ENCODE measurements at places on chromosomes 7 and 10.

DNA sequence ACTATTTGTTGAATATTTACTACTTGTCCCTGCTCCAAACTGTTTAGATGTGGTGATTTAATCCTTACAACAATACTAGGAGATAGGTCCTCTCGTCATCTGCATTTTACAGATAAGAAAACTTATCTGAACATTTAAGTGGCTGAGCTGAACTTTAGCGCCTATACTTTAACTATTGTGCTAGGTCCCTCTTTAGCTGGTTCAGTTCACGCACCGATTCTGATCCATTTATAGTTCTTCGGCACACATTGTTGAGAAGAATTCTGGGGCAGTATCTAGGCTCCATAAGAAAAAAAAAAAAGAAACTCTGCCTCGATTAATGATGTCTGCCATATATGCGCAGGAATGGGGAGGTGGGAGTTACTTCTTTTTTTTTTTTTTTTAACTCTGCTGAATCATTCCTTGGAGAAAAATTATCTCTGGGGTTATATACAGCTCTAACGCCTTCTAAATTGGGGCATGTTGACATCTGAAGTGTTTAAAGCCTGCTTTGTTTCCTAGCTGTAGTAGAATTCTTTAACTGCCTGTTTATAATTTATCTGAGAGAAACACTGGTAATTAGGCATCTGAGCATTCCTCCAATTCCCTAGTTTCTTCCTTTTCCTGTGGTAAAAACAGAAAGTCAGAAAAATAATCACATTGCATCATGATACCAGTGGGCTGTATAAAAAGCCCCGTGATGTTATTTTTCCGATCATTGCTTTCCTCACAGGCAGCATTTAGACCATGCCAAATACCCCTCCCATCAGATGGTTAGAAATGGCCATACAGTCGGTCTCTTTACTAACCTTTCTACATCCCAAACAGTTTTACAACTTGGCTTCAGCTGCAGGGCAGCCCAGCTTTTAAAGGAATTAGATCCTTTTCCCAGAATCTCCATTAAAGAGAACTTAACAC lies 98.5 kb upstream of the KDM7A start:
- no peak for DNase-seq

- no peak for DNase-seq
These were observed 80.2 kb downstream of the HTR7 start for GRCh38 chr10:90777621-90778020.

GRCh38 chr7:45923290-45923689 lies 2.2 kb upstream of the IGFBP3 start:
- DNase-seq, result peak; percentile 59

DNA sequence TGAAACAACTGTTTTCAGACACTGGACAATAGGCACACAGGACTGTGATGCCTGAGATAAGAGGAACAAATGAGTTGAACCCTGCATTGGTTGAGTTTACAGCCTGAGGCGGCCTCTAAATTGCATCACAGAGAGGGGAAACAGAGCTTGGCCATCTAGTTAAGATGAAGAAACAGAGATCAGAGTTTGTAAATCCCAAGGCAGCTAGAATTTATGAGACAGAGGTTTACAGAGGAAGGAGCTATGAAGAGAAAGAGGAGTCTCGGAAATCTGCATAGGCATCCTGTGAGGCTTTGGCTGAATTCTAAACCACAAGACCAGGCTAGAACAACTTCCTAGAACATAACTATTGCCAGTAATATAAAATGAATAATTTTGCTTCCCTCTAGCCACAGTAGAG lies 41.0 kb upstream of the OIT3 start:
- no peak for DNase-seq

DNA sequence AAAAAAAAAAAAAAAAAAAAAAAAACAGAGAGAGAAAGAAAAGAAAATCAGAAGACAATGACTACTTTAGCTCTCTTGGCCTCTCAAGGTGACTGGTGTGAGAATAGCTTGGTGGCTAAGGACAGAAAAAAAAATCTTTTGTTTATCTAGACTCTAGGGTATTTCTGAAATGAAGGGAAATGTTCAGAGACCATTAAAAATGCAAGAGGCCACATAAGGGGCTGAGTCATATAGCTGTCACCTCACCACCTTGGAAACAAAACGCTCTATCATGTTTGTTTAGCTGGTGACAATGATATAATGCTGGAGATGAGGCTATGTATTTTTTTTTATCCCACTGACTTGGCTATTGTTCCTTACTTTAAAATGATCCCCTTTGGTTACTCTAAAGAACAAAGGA lies 287.0 kb upstream of the CDC14C start:
- DNase-seq, result no peak

GRCh38 chr10:22710139-22710745 lies 4.1 kb downstream of the PIP4K2A start:
- DNase-seq, result no peak

DNA sequence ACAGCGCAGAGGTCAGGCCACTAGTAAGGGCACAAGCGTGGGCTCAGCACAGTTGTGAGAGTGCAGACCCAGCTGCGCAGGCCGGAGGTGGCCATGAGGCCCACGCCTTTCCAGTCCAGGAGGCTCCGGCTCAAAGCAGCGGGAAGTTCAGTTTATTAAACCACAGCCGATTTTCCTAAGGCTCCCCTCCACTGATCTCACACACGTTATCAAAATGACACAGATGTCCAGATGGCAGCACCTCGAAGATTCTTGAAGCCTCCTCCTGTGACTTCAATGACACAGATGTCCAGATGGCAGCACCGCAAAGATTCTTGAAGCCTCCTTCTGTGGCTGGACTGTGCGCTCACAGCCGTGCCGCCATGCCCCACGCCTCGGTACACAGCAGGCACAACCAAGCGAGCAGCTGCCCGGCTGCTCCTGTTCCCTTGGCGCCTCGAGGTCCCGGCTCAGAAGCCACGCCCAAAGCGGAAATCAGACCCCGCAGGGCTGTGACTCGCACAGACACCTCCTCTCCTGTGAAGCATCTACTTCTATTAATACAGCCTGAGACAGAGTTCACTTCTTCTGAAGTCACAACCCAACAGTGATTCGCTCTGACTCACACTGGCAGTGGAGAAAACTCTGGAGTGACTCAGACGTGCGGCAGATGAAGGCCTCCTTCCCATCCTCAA lies 122.7 kb downstream of the MAD1L1 start:
- DNase-seq, result peak; percentile 89

DNA sequence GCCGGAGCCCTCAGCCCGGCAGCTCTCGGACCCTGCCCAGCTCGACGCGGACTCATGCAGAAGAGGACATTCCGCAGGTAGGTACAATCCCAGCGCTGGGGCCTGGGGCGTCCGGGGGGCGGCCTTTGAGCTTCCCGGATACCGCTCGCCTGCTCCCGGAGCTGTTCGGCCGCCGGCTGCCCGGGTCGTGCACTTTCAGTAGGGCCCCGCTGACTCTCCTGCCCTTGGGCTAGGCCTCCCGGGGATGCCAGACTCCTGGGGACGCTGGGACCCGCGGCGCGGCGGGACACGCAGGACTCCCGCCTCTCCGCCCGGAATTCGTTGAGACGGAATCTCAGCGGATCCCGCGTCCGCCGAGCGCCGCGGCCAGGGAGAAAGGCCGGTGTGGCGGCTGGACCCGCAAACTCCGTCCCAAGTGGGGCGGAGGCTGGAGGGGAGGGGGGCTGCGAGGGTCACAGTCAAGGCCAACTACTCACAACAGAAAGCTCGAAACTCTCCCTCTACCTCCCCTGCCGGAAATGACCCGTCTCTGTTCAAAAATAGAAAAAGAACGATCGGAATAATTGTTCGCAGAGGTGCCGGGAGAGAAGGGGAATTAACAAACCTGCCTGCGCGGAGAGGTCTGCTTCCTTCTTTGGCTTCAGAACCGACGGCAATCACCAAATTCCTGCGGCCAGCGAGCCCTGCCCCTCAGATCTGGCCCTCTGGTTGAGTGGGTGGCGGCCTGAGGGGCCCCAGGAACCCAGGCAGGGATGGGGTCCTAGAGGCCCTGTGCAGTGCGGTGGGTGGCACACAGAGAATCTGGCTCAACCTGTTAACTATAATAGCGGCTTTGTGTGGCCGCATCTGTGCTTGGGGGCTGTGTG lies 9.2 kb downstream of the TLX1 start:
- DNase-seq, result no peak

- no peak for DNase-seq
These were observed at the start of gene ADCYAP1R1 for GRCh38 chr7:31051598-31052486. ADCYAP1R1 (plus strand) TSS chr7:31052308; CDS start chr7:31063265, 10,957 bp downstream.

- DNase-seq, result no peak
These were observed 48.0 kb downstream of the RHOBTB1 start for GRCh38 chr10:60896033-60896432.

DNA sequence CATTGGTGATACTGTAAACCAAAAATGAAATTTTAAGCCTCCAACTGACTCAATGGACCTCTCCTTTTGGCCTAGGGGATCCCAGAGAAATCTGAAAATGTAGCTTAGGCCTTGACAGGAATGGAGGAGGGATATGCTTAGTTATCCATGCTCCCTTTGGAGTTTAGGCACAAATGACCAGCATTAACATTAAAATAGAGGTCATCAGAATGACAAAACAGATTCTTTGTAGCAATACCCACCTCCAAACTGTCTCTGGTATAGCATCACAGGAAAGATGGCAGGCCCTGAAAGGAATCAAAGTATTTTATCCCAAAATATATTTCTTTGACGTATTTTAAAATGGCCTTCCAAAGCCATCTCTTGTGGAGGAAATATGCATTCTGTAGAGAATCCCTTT lies 39.1 kb upstream of the LRRN3 start:
- DNase-seq, result no peak

DNA sequence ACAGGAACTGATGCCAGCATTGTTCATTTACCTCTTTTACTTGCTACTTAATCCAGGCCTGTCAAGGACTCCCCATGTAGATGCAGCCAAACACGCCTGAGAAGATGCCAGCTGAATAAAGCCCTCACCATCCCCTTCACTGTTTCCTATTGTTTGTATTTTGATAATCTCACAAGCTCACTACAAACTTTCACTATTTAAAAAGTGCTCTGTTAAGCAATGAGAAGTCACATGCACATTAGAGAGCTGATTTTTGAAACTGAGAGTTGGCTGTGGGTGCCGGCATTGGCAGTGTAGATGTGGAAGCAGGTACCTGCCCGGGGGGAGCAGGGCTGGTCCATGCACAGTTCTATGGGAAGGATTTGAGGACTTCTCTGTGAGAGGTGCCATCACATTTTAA lies 169.8 kb upstream of the GRB10 start:
- no peak for DNase-seq

DNA sequence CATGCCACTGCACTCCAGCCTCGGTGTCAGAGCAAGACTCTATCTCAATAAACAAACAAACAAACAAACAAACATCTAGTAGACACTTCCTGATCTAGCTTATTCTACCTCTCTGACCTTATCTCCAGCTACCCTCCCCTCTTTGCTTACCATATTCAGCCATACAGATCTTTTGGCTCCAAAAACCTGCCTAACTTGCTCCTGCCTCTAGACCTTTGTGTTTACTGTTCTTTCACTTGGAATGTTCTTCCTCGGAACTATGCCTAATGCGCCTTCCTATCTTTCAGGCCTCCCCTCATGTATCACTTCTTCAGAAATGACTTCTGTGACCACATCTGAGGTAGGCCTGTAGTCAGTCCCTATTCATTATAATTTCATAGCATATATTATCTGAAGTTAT lies 20.3 kb upstream of the WNT8B start:
- DNase-seq, result no peak

- DNase-seq, result no peak
These were observed 1007.6 kb downstream of the DNAJB9 start for GRCh38 chr7:109577265-109577664.

Measured in HTR-8/SVneo (cell line).